ENCODE measurements at places on chromosomes 11 and 22.
A peak's percentile ranks its signal among the peaks of the same experiment; 100 is the strongest.

DNA sequence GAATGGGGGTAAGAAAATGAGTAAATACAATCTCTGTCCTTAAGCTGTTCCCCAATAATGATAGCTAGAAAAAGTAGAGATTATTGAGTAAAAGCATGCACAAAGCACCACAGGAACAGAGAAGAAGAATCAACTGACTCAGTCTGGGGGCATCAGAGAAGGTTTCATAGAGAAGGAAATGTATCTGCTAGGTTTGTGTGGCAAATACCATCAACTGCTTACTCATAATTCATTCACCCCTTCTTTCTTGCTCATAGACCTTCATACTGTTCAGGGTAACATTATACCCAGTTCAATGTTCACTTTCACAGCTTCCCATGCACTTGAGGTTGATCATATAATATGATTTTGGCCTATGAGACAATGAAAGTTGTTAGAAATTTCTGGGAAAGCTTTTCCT is 85.2 kb upstream of the SCUBE2 start:
- DNase-seq = no peak

DNA sequence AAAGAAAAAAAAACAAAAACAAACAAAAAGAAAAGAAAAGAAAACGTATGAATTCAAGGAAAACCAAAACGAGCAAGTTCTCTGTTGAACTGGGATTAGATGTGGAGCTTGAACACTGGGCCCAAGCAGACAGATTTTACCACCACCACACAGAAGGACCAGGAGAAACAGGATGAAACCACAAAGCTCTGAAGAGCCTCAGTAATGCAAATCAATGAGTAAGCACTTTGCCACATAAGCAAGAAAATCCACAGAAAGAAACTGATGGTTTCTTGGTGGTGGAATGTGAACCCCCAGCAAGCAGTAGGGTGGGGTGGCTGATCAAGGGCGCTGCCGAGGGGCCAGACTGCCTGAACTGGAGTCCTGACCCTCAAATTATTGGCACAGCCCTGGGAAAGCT is 50.9 kb upstream of the NFRKB start:
- no peak for DNase-seq

DNA sequence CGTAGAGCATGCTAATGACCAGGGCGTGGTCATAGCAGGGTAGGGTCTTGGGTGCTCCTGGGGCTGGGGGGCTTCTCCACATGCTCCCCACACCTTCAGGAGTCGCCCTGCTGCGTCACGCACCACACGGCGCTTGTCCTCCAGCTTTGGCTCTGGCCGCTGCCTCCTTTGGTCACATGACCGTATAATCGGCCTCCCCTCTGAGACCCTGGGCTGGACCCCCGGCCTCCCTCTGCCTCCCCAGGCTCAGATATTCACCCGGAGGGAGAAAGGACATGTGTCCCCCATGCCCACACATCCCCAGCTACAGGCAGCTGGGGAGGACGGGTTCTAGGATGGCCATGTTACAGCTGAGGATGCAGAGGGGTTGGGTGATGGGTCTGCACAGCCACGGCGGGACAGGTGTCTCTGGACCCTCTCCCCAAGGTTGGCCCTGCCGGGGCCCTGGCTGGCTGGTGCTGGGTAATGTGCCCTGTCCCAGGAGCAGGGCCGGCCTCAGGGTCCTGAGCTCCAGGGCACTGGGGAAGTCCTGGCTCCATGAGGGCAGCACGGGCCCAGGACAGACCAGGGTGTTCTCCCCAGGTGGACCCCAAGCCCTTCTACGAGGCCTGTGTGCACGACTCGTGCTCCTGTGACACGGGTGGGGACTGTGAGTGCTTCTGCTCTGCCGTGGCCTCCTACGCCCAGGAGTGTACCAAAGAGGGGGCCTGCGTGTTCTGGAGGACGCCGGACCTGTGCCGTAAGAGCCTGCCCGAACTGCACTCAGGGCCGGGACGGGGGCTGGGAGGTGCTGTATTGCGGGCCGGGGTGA is 14.5 kb downstream of the MUC2 start:
- DNase-seq = no peak

DNA sequence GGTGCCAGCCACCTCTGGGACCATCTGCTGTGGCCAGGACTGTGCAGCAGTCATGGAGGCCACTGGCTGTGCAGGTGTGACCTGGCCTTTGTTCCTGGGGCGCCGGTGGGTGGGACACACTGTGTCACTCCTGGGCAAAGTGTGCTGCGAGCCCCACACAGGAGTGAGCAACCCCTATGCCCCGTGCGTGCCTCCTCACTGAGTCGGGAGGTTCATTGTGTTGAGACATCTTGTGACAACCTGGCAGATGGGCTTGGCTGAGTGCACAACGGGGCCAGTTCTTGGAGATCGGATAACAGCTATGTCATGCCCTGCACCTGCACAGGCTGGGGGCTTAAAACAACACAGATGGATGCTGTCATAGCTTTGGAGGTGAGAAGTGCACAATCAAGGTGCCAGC is 13.5 kb downstream of the ANO1 start:
- no peak for DNase-seq

DNA sequence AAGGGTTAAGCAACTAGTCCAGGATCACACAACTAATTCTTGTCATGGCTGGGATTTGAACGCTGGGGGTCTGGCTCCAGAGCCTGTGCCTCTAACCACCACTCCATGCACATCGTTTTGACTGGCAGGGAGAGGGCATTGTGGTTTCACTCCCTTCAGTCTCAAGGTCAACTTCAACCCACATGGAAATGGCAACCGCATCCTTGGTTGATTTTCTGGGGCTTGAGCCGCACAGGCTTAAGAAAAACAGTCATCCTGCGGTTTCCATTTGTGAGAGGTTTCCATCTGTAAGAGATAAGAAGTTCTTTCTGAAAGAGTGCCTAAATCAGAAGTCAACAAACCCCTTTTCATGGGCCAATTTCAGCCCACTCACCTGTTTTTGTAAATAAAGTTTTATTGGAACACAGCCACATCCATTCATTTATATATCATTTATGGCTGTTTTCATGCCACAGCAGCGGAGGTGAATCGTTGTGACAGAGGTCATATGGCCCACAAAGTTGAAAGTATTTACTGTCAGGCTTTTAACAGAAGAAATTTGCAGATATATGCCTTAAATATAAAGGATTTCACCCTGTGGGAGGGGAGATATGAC is 65.7 kb downstream of the SGSM1 start:
- no peak for DNase-seq

- DNase-seq = no peak
Observed at GRCh38 chr11:12696911-12697581, 22.8 kb downstream of the TEAD1 start.

GRCh38 chr11:9016916-9017642 is 13.3 kb upstream of the NRIP3 start:
- no peak for DNase-seq

DNA sequence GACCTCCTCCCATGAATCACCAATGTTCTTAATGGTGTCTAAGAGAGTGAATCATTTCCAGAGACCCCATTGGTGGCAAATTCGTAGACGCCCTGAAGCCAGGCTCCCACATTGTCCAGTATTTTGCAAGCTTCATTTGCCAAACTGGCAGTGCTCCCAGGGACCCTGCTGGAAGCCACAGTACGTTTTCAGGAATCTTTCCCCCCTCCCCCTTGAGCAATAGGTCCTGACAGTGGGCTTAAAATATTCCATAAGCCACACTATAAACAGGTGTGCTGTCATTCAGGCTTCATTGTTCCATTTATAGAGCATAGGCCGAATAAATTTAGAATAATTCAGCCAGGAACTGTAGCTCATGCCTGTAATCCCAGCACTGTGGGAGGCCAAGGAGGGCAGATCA is 125.3 kb downstream of the MORC2 start:
- no peak for DNase-seq

DNA sequence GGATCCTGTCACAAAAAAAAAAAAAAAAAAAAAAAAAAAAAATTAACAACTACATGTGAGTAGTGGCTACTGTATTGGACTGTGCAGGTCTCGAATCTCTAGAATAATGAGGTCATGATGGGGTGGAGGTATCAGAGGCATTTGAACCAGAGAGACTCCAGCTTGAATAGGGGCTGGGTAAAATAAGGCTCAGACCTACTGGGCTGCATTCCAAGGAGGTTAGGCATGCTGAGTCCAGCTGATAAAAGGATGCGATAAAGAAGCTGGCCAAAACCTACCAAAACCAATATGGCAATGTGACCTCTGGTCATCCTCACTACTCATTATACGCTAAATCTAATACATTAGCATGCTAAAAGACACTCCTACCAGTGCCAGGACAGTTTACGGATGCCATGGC is 5.9 kb upstream of the PACSIN3 start:
- DNase-seq = no peak

DNA sequence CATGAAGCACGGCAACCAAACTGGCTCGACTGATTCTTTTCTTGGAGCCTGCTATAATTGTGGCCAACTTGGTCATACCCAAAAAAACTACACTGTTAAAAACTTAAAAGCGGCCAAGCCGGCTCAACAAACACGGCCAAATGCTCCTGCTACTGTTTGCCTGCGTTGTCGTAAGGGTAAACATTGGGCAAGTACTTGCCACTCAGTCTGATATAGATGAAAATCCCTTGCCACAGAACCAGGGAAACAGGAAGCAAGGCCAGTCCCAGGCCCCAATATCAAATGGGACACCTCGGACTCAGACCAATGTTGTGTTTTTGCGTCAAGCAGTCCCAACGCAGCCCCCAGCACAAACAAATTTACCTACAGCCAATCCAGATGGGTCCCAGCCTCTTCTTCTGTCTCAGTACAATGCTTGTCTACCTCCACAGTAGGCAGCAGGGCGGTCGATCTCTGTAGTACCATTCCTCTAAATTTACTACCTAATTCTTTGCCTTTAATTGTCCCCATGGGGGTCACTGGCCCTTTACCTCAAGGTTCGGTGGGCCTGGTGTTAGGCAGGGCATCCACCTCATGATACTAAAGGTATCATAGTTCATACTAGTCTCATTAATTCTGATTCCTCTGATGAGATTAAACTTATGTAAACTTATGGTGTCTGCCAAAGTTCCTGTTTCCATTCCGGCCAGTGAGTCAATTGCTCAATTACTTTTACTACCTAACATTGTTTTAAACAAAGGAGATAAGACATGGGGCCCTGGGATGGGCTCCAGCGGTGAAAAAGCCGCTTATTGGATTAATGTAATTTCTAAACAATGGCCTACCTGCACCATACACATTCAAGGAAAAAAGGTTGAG is 3.7 kb upstream of the COMT start:
- no peak for DNase-seq

- no peak for DNase-seq
Observed at GRCh38 chr11:10797531-10797930, 11.2 kb downstream of the EIF4G2 start.

DNA sequence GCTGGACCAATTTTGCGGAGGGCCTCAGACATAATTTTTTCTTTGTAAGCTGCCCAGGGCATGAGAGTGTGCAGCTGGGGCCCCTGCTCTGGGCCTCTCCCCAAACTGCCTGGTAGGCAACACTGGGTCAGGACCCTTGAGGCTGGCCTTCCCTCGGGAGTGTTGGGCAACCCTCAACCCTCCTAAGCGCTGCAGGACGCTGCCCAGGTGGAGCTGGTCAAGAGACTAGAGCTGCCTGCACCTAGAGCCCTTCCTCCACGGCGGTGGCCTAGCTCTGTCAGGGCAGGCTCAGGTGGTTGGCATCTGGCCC is 505 bp upstream of the TMEM132A start:
- DNase-seq = no peak

GRCh38 chr11:132242632-132243031 is 872.2 kb downstream of the NTM start:
- no peak for DNase-seq

DNA sequence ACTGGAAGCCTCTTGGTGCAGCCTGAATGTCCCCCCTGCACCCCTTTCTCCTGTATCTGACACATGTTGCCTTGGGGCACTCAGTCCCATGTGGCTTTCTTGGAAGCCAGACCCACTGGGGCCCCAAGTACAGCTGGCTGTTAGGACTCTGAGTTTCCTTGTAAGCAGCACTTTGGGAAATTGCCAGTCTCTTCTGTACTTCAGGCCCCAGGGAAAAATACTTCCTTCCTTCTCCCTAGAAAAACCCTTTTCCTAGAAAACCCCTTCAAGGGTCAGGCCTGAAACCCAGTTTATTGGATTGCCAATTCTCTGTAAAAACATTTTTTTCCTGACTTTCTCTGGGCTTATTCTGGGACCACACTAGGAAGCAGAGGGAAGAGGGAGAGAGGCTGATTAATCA is 360.3 kb downstream of the TENM4 start:
- DNase-seq = no peak

DNA sequence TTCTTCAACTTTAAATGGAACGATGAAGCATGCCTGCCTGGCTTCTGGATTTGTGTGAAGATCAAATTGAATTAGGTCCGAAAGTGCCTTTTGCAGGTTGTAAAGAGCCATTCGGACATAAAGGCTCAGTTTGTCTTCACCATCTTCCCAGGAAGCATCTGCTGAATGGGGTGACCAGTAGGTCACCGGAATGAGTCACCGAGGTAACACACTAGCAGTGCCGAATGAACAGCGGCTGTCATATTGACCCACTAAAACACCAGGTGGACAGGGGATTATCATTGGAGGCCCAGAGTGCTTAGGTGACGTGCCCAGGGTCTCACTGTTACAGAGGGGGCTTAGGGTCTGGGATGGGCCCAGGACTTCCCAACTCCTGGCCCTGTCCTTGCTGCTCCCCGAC is 43.1 kb upstream of the MYH9 start:
- no peak for DNase-seq

- no peak for DNase-seq
Observed at GRCh38 chr22:44200855-44201550, 20.3 kb downstream of the PARVG start.

GRCh38 chr11:69950120-69950519 is 128.0 kb upstream of the ANO1 start:
- peak; percentile 54 for DNase-seq

- no peak for DNase-seq
Observed at GRCh38 chr11:102238391-102238821, 78.9 kb upstream of the BIRC3 start.

DNA sequence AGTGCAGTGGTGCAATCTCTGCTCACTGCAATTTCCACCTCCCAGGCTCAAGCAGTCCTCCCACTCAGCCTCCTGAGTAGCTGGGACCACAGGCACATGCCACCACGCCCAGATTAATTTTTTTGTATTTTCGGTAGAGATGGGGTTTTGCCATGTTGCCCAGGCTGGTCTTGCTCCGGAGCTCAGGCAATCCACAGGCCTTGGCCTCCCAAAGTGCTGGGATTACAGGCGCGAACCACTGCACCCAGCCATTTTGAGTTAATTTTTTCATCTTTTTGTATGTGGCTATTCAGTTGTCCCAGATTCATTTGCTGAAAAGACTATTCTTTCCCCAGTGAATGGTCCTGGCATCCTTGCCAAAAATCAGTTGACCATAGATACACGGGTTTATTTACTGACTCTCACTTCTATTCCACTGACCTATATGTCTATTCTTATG is 63.6 kb downstream of the MAPK1 start:
- DNase-seq = no peak
